ENCODE measurements at places on chromosomes 7 and 10.

DNA sequence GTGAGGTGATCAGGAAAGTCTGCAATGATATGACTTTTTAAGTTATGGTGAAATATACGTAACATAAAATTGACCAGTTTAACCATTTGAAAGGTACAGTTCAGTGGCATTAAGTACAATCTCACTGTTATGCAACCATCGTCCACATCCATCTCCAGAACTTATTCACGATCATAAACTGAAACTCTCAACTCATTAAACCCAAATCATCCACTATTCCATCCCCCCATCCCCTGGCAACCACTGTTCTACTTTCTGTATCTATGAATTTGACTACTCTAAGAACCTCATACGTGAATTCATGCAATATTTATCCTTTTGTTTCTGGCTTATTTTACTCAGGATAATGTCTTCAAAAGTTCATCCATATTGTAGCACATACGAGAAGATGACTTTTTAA lies 48.4 kb downstream of the TFAM start:
- DNase-seq = no peak

DNA sequence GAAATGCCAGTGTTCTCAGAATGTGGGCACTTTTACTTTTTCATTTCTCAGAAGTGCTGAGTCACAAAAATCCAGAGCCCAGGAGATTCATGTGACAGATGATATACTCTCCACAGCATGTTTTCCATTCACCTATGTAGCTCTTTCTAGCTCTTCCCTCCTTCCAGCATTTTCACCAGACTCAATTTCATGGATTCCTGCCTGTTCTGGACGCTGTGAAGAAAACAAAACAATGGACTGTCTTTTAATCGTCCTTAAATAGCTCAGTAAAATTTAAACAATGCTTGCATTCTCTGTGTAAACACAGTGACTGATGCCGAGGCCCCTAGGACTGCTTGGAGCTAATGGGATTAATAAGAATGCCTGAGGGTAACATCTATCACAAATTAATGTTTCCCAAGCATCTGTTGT lies 25.5 kb downstream of the ZNF713 start:
- no peak for DNase-seq

DNA sequence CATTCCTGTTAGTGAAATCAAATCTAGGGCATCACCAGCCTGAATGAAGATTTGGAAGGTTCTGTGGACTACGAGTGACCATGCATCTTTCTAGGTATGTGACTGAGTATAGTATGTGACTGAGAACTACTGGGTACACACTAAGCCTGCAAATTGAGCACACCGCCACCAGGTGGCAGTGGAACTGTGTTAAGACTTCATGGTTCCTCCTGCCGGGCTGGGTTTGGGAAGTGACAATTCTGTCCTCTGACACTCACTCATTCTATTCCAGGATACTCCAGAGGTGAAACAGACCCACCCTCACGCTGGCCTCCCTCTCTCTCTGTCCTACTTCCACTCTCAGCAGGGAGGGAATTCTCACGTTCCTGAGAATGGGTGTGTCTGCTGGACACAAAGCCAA lies 84.0 kb upstream of the TMEM248 start:
- no peak for DNase-seq

GRCh38 chr10:71836596-71836974 lies 14.5 kb downstream of the PSAP start:
- no peak for DNase-seq

- DNase-seq = no peak
Measured at GRCh38 chr10:119758448-119759195, 32.8 kb downstream of the INPP5F start.

GRCh38 chr10:69766161-69766910 lies 35.4 kb upstream of the COL13A1 start:
- no peak for DNase-seq

All from stimulated activated CD8-positive, alpha-beta memory T cell treated with anti-CD3 and anti-CD28 coated beads, Interleukin-7, amount 100 ng/mL, for 1 hour (primary cell).